ENCODE measurements at places on chromosomes 3 and 15.
A peak's percentile ranks its signal among the peaks of the same experiment; 100 is the strongest.

GRCh38 chr15:53591041-53591440, 168.4 kb downstream of the WDR72 start:
- DNase-seq: no peak

DNA sequence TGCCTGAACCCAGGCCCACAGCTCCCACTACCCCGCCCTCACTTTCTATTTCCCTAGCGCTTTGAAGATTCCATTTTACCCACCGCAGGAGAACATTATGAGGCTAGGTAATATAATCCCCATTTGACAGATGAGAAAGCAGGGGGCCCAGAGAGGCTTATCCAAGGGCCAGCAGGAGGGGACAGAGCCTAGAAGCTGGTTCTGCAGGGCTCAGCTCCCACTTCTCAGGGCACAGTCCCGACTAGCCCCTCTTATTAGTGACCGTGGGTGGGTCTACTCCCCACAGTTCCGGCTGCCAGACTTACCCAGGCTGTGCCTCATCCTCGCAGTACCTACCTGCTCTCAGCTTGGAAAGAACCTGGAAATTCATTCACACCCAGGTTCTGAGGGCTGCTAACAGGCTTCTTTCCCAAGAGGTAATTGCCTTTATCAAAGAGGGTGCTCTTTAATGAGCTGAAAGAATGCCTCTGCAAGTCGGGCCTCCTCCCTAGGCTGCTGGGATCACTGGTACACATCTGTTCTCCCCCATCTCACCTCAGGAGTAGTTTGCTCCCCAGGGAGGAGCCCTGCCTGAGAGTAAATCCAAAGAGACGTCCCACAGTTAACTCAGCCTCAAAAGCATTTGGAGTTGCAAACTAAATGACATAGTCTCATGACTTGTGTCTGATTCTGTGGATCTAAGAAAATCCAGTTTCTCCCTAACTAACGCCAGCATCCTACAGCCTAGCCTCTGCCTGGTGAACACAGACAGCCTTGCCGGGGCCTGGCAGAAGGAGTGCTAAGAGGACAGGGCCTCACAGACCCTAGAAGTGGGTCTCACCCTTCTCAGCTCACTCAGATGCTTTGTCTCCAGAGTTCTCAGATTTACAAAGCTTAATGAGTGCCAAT, 125.0 kb downstream of the CHSY1 start:
- DNase-seq: no peak

- DNase-seq: no peak
Observed at GRCh38 chr3:178754852-178755510, 218.7 kb downstream of the KCNMB2 start.

DNA sequence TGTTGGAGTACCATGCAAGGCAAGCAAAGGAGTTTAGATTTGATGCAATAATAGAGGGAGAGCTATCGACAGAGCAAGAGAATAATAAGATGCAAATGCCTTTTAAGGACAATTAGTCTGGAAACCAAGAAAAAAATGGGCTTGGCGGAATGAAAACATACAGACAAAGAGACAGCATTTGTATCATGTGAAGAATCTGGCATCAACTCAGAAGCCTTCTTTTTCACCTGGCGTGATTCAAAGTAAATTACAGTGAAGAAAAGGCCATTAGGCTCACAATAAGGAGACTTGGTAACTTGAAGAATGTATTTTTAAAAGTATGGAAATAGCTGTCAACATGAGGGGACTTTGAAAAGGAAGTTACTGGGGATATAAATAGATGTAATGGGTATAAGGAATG, 521.2 kb upstream of the GOLIM4 start:
- no peak for DNase-seq

- DNase-seq: no peak
Observed at GRCh38 chr3:112640276-112640929, 540 bp downstream of the CCDC80 start.

DNA sequence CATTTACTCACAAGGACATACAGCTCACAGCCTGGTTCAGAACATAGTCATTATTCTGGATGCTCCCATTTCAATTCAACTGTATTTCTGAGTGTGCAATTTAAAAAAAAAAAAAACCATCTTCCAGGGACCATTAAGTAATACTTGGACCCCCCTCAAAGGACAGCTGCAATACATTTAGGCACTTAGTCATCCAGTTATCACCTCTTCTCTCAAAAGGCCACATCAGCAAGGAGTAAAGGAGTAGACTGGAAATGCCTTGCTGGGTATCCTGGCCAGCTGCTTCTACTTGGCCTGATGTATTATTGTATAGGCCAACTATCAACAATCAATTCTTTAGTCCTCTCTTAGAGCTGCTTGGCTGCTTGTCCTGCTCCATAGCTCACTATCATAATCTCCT, 211.4 kb upstream of the SETMAR start:
- no peak for DNase-seq

- peak; percentile 45 for DNase-seq
Observed at GRCh38 chr15:101501703-101502373, 12.3 kb upstream of the PCSK6 start.

DNA sequence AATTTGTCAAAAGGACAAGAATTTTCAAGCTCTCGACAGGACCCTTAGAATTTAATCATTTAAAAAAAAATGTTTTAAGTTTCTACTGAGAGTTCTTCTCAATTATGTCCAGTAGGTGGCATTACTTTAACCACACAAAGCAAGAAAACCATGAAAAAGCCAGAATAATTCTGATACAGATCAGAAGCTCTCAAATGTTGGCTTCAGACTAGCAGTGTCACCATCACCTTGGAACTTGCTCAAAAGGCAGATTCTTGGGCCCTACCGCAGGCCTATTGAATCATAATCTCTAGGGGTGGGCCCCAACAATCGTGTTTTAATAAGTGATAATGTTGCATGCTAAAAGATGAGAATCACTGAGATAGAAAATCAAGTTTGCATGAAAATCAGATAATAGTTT, 99.5 kb upstream of the KCNMB2 start:
- peak; percentile 2 for DNase-seq

DNA sequence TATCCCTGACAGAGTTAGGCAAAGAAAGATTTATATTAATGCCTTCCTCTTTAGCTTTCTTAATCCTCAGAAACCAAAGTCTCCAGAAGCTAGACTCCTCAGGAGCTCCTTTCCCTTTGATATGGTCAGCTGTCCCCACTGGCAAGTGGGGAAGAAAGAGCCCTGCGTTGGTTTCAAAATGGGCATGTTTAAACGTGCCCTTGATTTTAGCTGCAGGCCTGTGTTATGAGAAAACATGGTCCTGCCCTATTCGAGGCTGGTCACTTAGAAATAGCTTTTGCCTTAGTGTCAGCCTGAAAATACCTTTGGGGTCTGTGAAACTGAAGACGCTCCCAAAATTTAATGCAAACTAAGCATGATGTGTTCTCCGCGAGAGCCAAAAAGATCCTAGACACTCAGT, 135.5 kb upstream of the RARB start:
- no peak for DNase-seq

GRCh38 chr3:127988770-127989557, 63.3 kb upstream of the SEC61A1 start:
- DNase-seq: no peak

GRCh38 chr3:75220932-75221331, 443.2 kb upstream of the FRG2C start:
- no peak for DNase-seq

DNA sequence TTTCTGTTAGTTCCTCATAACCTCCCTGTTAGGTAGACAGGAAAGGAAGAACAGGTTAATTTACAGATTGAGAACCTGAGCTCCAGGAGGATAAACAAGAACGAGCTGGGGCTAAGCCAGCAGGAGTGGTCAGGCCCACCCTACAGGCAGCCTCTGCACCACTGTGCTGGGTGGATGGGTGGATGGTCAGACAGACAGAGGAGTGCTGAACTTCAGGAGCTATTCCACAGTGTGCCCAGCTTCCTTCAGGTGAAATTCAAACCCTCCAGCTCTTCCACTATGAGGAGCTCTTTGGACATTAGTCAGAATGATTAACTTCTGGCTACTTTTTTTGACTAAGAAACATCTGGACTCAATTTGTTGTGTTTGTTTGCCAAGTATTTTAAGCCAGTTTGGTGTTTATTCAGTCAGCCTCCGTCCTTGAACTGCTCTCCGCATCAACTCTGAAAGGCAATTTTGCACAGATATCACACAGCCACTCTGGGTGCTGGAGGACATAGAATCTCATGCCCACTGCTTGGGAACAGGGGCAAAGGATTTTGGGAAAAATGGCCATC, 361.9 kb downstream of the CLSTN2 start:
- DNase-seq: no peak
